ENCODE measurements at places on chromosomes 7 and 10. TPM values are rescaled to one million over a fixed set of nuclear protein-coding genes. Genes with fewer than 3 reads are reported as not detected.
A peak's percentile ranks its signal among the peaks of the same experiment; 100 is the strongest.

OR2A7 gene
- 0.16 TPM for total RNA-seq

PLA2G12B gene
- total RNA-seq = 0.33 TPM

PNLIPRP3 gene
- total RNA-seq = not detected

SPACDR gene
- 0.88 TPM for total RNA-seq

OR9A2 gene
- not detected for total RNA-seq

IKZF1 gene
- 2.1 TPM for total RNA-seq

CLDN15 gene
- 2.2 TPM for total RNA-seq

POM121C gene
- 20.9 TPM for total RNA-seq

MKI67 gene
- 1.2 TPM for total RNA-seq

ACTL6B gene
- total RNA-seq = not detected

FANK1 gene
- total RNA-seq = 0.30 TPM

STOX1 gene
- 0.33 TPM for total RNA-seq

TLX1 gene
- total RNA-seq = not detected

SKIDA1 gene
- 2.7 TPM for total RNA-seq

GRID2IP gene
- not detected for total RNA-seq

SMKR1 gene
- total RNA-seq = not detected

GRCh38 chr7:83672157-83672556, 23.2 kb upstream of the SEMA3E start:
- DNase-seq = no peak

DNA sequence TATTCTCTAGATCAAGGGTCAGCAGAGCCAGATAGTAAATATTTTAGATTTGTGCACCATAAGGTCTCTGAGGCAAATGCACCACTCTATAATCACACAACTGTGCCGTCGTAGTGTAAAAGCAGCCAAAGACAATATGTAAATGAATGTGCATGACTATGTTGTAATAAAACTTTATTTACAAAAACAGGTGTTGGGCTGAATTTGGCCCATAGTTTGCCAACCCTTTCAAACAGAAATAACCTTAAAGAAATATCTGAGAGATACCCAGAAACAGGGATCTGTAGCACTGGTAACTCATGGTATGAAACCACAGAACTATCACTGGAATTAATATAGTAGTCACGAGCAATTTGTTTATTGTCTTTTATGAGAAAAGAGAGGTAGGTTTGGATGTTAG, 86.0 kb downstream of the ARID5B start:
- DNase-seq = no peak

GRCh38 chr10:95770084-95770720, 14.2 kb downstream of the ENTPD1 start:
- no peak for DNase-seq

DNA sequence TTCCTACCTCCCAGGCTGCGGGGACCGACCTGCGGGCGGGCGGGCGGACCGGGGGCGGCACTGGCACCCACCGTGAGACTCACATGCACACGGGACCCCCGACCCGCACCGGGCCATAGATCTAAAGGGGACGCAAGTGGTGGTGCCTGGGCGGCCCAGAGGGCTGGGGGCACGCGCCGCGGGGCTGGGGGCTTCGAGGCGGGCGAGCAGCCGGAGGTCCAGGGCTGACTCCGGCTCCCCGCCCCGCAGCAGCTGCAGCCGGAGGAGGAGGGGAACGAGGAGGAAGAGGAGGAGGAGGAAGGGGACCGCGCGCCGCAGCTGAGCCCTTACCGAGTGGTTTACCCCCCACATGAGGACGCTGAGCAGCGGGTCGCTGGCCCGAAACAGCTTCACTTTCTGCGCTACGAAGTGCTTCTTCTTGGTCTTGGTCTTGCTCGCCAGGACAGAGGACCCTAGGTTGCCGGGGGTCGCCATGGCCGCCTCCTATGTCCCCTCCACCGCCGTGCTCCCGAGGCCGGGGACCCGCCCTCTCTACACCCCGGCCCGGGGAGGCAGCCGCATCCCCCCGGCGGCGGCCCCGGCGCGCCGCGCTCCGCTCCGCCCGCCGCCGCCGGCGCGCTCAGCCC, 412 bp downstream of the PIP4K2A start:
- peak; percentile 33 for DNase-seq

GRCh38 chr7:28505867-28506266, 93.5 kb downstream of the CREB5 start:
- no peak for DNase-seq

DNA sequence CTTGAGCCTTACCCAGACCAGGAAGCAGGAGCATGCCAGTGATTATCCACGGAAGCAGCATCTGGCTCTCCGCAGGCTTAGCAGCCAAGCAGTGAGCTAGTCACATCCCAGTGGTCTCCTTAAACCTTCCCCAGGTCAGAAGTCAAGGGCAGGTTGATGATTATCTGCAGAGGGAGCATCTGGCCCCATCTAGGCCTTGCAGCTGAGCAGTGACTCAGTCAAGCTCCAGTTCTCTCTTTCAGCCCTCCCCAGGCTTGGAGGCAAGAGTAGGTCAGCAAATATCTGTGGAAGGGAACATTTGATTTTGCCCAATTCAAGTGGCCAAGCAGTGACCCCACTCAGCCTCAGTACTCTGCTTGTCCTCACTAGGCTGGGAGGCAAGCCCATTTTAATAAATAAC, 61.6 kb downstream of the ANKRD7 start:
- DNase-seq = no peak

DNA sequence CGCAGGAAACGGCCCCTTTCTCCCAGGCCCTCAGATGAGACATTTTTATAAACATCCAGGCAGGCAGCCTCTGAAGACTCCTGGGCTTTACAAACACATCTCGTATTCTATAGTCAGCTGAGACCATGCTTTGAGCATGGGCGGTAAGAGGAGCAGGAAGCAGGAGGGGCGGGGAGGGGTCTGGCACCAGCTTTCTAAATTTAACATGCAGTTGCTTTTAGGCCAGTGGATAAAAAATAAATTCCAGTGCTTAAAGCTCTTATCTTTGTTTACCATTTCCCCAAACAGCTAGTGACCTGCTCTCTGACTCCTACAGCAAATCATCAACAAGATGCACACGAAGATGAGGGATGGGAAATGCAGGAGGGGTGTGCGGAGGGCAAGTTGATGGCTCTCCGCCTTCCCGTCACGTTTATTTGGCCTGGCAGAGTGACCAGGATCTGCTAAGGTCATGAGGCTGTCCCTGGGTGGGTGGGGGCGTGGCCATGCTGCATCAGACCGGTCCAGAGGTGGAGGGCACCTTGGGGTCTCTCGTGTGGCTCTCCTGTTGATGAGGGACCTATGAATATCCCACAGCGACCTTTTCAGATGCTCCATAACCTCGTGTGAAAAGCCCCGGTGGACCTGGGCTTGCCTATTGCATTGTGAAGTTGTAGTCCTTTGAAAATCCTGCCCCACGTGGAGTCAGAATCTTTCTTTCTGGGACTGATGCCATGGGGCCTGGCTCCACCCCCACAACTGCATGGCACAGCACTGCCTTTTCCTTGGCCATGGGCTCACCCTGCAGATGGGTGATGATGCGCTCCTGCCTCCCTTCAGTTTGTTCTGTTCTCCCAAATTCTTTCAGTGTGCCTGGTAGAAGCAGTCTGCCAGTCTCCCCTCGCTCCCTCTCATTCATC, 67.5 kb downstream of the PARP12 start:
- peak; percentile 42 for DNase-seq

- no peak for DNase-seq
Observed at GRCh38 chr10:78508955-78509748, 475.5 kb downstream of the RPS24 start.

DNA sequence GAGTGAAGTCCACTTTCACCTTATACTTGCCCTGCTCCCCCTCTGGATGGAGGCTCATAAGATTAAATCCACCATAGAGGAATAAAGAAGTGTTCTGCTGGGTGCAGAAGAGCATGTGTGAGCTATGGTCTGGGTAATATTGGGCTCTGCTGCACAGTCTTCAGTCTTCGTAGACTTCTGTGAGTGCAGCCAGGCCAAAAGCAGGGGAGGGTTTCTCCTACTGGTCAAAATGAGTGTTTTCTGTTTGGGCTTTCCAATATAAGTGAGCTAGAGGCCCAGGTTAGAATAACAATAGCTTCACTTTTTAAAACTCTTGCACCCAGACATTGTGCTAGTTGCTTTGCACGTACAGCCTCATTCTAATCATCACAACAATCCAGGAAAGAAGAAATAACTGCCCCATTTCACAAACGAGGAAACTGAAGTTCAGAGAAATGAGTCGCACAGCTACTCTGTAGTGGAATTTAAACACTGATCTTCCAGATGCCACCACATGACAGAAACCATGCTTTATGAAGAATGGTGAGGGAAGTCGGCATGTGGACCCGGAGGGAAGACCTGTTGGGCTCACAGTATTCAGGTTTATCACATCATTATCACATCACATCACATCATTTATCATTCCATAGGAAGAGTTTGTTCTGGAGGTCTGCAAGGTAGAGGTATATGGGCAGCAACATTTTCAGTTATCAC, 23.8 kb upstream of the MSMB start:
- no peak for DNase-seq

DNA sequence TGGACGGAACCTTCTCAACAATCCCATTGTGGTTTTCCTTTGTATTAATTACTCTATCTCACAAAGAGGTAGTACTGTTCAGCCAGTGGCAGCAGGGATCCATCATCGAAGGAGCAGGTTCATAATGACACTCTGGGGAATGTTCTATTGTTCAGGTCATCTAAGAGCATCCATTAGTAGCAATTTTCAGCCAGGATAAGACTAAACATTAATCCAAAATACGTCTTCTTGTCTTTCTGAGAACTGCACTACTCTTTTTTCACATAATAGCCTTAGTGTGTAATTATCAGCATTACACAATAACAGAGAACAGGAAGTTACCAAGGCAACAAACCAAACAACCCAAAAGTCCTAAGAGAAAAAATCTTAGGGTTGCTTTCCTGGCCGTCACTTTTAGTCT, 259.5 kb upstream of the VWC2 start:
- DNase-seq = no peak

DNA sequence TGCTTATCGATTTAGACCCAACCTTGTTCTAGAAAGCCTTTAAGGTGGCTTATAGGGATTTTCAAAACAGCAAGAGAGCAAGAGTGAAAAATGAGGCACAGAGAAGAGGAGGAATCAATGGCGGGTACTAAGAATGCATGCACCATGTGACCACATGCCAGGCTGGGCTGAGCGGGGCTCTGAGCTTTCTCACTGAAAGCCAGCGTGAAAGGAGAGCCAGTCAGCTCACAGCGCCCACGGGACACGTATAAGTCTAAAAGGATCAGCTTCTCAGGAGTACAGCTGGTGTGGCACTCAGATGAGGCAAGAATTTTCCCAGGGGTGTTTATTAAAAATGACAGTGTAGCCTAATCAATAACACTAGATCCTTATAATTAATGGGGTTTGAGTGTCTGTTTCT, 114.3 kb downstream of the SLIT1 start:
- no peak for DNase-seq

- DNase-seq = peak; percentile 87
Observed at GRCh38 chr10:86535132-86535882, 13.7 kb upstream of the WAPL start.

DNA sequence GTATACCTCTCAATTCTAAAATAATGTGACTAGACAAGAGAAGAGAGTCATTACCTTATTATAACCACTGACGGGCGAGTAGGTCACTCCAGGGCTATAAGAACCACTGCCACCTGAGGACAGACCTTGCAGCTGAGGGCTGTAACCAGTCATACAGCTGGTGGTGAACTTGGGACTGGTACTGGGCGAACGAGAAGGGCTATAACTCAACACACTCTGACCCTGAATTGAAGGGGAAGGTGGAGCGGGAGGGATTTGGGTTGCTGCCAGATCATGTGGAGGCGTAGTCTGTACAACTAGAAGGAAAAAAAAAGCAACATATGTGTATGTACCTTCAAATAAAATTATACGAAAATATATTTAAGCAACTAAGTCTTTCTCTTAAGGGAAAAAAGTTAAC, 3.4 kb downstream of the TMEM209 start:
- DNase-seq = no peak

GRCh38 chr7:93592588-93593266, 18.2 kb upstream of the CALCR start:
- DNase-seq = no peak

- no peak for DNase-seq
Observed at GRCh38 chr10:132604686-132605085, 67.1 kb downstream of the INPP5A start.

DNA sequence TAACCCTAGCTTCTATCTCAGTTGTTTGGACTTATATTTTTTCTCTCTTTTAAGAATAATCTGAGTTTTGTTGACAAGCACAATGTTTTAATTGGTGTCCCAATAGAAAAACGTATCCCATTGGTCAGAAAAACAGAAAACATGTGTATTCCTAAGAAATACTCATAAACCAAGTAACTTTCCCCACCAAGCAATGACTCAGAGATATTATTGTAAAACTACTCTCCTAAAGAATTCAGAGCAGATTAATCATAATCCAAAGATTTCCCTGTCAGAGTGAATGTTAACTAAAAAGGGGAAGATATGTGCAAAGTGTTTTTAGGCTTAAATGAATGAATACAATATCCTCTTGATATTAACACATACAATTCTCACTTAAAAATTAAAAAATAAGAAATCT, 29.4 kb upstream of the MBL2 start:
- DNase-seq = no peak

DNA sequence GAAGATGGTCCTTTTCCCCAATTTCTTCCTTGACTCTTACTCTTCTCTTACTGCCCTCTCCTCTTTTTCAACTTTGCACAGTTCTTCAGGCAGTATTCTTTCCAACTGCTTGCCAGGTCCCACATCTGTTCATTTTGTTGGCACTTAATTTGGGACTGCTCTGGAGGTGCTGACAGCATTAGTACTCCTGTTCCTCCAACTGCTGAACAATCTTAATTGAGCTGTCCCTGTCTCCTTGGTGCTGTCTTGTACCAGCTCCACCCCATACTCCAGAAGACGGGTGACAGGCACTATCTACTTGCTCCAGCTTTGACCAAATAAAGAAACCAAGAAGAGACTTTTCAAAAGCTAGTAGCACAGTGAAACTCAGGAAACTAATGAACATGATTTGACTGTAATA, 160.0 kb downstream of the PDE1C start:
- no peak for DNase-seq

GRCh38 chr7:30434140-30434799, 44.3 kb downstream of the NOD1 start:
- DNase-seq = no peak

DNA sequence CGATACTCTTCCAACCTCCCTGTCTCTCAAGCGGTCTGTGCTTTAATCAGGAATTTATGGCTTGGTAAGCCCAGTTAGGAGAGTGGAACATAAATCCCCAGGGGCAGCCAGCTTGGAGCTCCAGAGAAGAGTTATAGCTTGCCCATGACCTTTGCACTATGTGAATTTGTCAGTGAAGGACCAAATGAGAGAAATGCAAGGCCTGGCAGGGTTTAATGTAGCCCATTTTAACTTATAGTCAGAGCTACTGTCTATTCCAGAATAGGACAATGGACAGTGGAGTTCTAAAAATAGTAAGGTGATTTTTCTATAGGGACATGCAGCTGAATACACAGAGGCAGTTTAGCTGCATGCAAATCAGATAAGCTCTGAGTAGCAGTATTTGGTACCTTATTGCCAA, 142.6 kb upstream of the CAV2 start:
- no peak for DNase-seq

GRCh38 chr10:8614054-8614565, 559.6 kb downstream of the GATA3 start:
- DNase-seq = no peak

- no peak for DNase-seq
Observed at GRCh38 chr7:98935811-98936210, 57.5 kb downstream of the TRRAP start.

GRCh38 chr10:108817135-108817534, 1106.2 kb downstream of the XPNPEP1 start:
- DNase-seq = no peak
